ENCODE measurements at places on chromosomes 6 and 20. TPM values are rescaled to one million over a fixed set of nuclear protein-coding genes. Genes with fewer than 3 reads are reported as not detected.

Gene SIRPB2
- polyA plus RNA-seq, result not detected

Gene RNF39
- polyA plus RNA-seq, result 0.07 TPM

Gene SERPINB6
- polyA plus RNA-seq, result 104 TPM

Gene ASIP
- polyA plus RNA-seq, result not detected

Gene MDFI
- polyA plus RNA-seq, result 0.30 TPM

Gene TBX18
- 20.8 TPM for polyA plus RNA-seq

Gene GJA10
- not detected for polyA plus RNA-seq

Gene CABLES2
- 6.6 TPM for polyA plus RNA-seq

Gene POPDC3
- 21.9 TPM for polyA plus RNA-seq

Gene MRAP2
- 0.75 TPM for polyA plus RNA-seq

Gene PGBD1
- polyA plus RNA-seq, result 4.1 TPM

Gene ZNF165
- polyA plus RNA-seq, result 0.63 TPM

Gene ANKEF1
- 11.5 TPM for polyA plus RNA-seq

Gene TMEM170B
- polyA plus RNA-seq, result 2.5 TPM

Gene TP53RK
- 9.8 TPM for polyA plus RNA-seq

Gene MYB
- 0.27 TPM for polyA plus RNA-seq

Gene CYP21A2
- polyA plus RNA-seq, result not detected

Gene DNAJC5
- 23.2 TPM for polyA plus RNA-seq

Gene FOXQ1
- 3.6 TPM for polyA plus RNA-seq

Gene GDAP1L1
- polyA plus RNA-seq, result 0.13 TPM

Gene CCR6
- not detected for polyA plus RNA-seq

Gene SLC35B2
- 45.5 TPM for polyA plus RNA-seq
